ENCODE measurements at places on chromosomes 3 and 15. TPM values are rescaled to one million over a fixed set of nuclear protein-coding genes. Genes with fewer than 3 reads are reported as not detected.

DNA sequence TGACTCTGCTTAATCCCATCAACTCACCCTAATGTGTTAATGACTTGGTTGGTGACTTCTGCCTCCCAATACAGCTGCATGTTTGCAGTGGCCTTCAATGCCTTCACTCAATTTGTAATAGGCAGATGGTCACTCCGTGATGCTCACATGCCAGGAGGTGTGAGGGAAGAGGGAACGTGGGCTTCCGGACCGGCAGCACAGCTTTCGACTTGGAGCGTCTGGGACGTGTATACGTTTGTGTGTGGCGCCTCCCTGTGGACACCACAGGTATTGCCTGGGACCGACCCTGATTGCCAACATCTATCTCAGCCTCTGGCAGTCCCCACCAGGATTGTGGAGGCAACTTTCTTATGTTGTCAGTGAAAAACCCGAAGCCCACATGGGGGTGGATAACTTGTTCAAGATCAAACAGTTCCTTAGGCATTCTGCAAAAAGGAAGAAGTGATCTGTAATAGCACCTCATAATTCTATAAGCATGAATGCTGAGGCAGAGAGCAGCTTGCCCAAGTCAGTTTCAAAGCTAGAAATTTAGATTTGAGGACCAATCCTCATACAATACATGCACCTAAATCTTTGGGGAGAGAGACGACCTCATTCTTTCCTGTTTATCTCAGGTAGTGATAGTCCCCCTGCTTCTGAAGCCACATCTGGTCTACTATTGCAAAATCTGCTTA lies 16.9 kb downstream of the MRPL46 start:
- peak; percentile 61 for DNase-seq

- no peak for DNase-seq
Measured at GRCh38 chr3:171688593-171688992, 121.7 kb downstream of the PLD1 start.

STXBP5L gene
- total RNA-seq = not detected

DNA sequence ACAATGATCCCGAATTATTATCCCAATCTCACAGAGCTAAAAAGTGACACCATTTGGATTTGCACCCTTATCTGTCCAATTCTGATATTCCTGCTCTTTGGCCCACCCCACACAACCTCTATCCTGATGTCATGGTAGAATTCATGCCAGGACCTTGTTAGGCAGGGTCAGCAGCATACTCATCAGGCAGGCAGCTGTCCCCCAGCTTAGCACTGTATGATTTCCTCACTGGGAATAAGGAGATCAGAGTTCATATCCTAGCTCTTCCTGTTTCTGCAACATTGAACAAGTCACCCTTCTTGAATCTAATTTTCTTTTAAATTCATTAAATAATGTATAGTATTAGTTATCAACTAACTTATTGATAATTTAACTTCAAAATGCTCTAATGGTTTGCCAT lies 12.0 kb upstream of the C3orf80 start:
- no peak for DNase-seq

TNFSF10 gene
- 11.7 TPM for total RNA-seq

GRCh38 chr3:179026636-179027035 lies 45.0 kb downstream of the ZMAT3 start:
- DNase-seq = no peak

TM4SF4 gene
- not detected for total RNA-seq

DNA sequence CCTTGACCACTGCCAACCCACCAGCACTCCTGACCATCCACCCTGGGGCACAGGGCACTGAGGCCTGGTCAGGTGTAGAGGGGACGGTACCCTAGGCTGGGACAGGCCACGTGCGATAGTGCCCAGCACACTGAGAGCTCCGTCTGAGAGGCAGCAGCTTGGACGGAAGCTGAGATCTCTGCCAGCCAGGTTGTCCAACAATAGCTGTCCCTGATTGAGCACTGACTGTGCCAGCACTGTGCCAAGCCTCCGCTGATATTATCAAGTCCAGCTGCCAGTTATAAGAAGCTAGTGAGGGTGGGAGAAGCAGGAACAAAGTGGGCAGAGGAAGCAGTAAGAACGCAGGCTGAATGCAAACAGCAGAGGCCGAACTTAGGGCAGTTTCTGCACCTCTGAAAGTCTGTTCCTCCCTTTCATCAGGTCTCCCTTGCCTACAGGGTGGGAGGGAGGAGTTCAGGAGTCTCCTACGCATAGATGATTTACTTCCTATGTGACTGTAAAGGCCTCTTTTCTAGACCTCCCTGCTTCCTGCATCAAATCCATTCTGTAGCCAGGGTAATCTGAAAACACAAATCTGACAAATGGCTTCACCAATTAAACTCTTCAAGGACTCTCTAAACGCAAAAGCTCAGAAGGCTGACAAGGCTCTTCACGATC lies 29.7 kb downstream of the MRPS11 start:
- no peak for DNase-seq

FEZF2 gene
- total RNA-seq = not detected

GRCh38 chr3:189567766-189568420 lies 63.3 kb upstream of the TP63 start:
- no peak for DNase-seq

CFAP92 gene
- 0.36 TPM for total RNA-seq

DNA sequence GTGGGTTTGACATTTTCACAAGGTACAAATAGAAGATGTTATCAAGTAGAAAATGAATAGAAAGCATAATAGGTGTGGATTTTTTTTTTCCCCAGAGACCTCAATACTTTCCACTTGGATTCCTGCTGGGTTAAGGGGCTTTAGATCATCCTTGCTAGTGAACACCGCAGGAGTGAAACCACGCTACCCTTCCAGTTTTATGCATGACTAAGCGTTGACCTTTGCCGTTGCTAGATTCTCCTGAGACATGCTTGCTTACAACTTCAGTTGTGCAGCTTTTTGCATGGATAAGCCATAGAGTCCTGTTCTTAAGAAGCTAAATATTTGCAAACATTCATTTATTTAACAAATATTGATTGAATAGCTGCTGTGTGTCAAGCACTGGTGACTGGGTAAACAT lies 299.7 kb upstream of the LMCD1 start:
- no peak for DNase-seq

- peak; percentile 94 for DNase-seq
Measured at GRCh38 chr15:40081691-40082194, 26.9 kb downstream of the BMF start.

DNA sequence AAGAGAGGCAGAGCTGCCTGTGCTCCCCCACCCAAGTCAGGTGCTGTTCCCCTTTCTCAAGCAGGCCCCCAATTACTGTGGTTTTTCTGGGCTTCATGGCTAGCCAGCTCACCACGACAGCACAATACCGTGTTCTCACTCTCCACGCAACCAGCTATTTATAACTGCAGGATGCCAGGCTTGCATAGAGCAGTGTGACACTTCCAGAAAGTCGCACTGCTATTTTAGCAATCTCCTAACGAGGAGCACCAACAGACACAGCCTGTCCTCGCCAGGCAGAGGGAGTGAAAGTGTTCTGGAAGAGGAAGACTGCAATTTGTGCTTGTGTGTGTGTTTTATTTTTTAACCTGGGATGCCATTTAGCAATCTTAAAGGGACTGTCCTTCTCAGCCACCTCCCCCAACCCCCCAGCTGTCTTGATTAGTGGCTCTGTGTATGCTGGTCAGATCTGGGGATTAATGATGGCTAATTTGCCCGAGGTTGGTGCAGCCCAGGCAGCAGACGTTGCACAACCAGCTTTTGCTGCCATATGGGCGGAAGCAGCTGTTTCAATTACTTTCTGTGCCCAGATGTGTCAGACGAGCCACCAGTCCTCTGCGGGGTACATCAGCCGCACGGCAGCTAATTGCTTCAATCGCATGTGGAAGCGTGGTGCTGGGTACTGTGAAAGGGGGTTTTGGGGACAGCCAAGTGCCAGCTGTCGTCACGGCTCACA lies 268.0 kb upstream of the ARRDC4 start:
- DNase-seq = no peak

DNA sequence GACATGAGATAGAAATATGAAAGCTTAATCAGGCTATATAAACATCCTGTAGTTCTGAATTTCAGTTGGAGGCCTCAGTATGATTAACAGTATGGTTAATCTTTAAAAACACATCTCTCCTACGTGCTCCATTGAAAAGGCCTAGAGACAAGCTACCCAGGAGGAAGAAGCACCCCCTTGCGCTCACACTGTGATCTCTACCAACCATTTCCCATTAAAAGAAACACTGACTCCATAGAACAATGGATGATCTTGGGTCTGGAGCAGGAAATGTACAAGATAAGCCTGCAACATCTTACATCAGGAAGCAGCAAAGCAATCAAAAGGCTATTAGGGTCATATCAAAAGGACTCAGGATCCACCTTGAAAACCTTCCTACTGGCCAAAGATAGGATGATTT lies 3.4 kb upstream of the EOGT start:
- no peak for DNase-seq

ENTPD3 gene
- total RNA-seq = not detected

NOX5 gene
- total RNA-seq = 2.9 TPM

DNA sequence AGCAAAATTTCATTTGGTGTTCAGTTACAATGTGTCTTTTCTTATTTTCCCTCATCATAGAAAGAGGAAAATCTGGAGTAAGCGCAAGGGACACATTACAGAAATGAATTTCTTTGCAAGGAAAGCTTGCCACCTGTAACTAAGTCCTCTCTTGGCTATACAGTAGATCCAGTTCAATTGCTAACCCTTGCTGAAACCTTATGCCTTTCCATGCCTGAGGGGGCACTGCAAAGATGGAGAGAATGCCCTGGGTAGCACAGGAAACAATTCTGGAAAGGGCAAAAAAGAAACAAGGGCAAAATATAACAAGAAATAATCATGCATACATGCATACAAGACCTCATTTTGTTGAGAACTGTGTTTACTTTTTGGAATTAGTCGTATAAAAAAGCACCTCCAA lies 4.3 kb downstream of the CADM2 start:
- DNase-seq = no peak

DNA sequence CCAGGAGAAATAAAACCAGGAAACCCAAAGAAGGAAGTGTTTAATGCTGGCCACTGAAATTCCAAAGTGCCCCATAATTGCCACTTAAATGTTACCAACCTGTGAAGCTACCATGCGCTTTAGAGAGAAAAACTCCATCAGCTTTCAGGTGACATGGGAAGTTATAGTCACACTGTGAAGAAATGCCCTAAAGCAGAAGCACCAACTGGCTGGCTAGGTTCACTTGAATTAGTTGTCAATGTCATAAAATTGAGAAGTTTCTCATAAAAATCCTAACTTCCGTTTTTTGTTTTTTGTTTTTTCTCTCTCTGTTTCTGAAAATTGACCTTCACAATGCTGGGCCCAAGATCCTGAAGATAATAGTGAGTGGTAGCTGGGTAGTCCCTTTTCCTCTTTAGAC lies 167.9 kb upstream of the CTNNB1 start:
- DNase-seq = no peak

CFAP20DC gene
- total RNA-seq = 12.0 TPM

SMCO1 gene
- total RNA-seq = not detected

SPESP1 gene
- total RNA-seq = 46.7 TPM

DNA sequence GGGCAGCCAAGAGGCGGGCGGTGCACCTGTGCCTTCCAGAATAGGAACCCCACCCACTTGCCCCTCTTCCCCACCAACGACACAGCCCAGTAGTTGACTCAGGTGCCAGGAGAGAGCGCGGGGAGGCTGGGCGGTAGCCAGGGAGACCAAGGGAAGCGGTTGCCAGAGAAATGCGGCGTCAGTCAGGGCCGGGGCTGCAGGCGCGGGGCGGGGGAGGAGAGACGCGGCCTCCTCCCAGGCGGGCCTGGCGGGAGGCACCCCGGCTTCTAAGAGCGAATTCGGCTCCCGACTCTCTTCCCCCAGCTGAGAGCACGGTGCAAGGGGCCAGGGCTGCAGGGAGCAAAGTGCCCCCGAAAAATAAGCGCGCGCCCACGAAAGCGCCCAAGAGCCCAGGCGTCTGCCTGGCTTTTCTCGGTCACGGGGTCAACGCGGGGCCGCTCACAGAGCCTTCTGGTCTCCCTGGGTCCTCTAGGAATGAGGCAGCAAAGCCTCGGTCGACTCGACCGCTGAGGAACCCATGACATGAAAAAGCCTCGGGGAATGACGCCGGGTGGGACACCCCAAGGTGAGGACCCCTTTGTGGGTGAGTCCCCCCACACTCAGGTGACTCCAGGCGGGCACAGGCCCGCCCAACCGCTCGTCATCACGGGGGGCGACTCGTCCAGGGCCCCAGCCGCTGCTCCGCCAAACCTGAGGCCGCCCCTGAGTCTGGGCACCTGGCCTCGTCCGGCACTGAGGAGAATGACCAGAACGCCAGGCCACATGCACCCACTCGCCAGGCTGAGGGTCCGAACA lies 716 bp downstream of the CPEB1 start:
- no peak for DNase-seq

ESYT3 gene
- total RNA-seq = 0.12 TPM

DNA sequence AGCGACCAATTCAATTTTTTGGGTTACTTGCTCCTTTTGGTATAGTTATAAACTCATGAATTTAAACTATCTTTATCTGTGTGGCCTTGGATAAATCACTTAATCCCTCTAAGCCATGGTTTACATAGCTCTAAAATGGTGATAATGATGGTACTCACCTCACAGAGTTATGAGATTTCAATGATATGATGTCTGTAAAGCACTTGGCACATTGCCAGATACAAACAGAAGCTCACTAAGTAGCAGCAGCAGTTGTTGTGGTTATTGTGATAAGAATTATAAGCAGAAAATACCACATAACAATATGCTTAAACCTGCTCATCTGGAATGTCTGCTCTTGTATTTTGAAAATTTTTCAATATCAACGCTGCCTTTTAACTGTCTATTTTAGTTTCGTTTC lies 185.1 kb upstream of the SNTN start:
- DNase-seq = no peak

CFAP91 gene
- not detected for total RNA-seq

NANOGP8 gene
- total RNA-seq = not detected

DNA sequence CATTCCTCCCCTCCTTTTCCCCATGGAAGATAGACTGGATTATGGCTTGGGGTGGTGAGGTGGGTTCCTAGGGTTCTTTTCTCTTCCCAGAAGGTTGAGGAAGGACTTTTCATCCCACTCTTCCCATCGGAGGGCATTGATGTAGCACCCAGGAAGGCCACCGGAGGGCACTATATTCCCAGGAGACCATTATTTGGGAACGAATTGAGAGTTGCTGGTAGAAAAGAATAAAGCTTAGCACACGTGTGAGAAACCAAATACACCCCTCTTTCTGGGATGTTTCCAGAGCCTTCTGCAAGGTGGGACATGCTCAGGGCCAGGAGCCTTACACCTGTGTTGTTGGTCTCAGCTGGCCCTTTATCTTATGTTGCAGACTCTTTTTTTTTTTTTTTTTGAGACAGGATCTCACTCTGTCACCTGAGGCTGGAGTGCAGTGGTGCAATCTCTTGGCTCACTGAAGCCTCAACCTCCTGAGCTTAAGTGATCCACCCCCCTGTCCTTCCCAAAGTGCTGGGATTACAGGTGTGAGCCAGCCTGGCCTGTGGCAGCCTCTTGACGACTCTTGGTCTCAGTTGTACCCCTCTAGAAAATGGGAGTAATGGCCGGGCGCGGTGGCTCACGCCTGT lies 6.3 kb upstream of the CDC25A start:
- DNase-seq = peak; percentile 66
